Small intestine (tissue), 16 donors: ENCODE measurements at places on chromosomes 4 and X.

- no peaks in the 10 kb centered on the region for H3K27me3 ChIP-seq
- H3K27ac ChIP-seq, result no peak overlapping the region
Observed at GRCh38 chr4:37735578-37735977, 49.4 kb upstream of the RELL1 start.

DNA sequence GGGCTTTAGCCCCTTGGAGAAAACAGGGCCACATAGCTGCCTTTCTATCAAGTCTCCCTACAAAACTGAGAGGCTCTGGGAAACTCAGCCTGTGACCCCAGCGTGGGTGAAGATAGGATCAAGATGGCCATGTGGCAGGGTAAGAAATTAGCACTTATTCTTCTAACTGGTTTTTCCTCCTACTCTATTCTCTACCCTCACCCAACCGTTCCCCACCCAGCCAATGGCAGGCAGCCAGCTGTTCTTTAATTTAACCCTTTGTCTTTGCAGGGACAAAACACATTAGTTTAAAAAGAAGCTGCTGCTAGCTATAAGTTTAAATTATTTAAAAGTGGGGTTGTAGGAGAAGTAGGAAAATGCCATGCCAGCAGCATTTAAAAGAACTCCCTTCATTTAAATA, 2.8 kb downstream of the CLCN5 start:
- H3K36me3 ChIP-seq, result no peaks in the 10 kb centered on the region
- no peak overlapping the region for H3K27ac ChIP-seq
- peaks cover 6% of the 10 kb centered on the region for H3K4me1 ChIP-seq
- DNase-seq, result no peak
- peak overlapping the region; percentile 23 for H3K4me3 ChIP-seq

GRCh38 chrX:38458071-38458470, 103.3 kb upstream of the TSPAN7 start:
- peaks cover 3% of the 10 kb centered on the region for H3K4me1 ChIP-seq
- peak; percentile 17 for DNase-seq
- no peak overlapping the region for H3K4me3 ChIP-seq

DNA sequence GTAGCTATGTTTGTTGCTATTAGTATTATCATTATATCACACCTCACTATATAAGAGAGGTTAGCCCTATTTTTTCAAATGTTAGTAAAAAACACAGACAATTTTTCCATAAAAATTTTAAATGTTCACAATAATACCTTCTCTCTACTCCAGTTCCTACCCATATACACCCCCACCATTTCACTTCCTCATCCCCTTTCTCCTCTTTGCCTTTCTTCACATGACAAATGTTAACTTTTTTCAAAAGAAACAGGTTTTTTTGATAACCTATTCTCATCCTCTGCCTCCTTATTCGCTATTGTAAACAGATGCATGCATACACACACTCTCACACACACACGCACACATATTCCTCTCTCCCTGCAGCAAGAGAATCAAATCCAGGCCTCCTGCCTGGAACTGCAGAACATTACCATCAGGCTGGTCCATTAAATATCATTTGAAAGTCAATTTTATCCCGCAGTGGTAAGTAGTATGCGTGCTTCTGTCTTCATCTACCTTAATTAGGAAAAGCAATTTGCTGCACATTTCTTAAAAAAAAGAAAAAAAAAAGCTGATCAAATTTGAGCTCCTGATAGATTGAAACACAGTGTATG, 55.5 kb downstream of the MID1IP1 start:
- H3K4me1 ChIP-seq, result no peaks in the 10 kb centered on the region
- no peak for DNase-seq

GRCh38 chr4:127505203-127505602, 127.6 kb upstream of the INTU start:
- DNase-seq, result no peak
- no peaks in the 10 kb centered on the region for H3K27me3 ChIP-seq
- H3K27ac ChIP-seq, result no peak overlapping the region
- H3K4me3 ChIP-seq, result no peak overlapping the region

- H3K36me3 ChIP-seq, result no peaks in the 10 kb centered on the region
- H3K27me3 ChIP-seq, result no peaks in the 10 kb centered on the region
- H3K27ac ChIP-seq, result no peak overlapping the region
Observed at GRCh38 chr4:94412658-94413038, 39.1 kb upstream of the PDLIM5 start.

DNA sequence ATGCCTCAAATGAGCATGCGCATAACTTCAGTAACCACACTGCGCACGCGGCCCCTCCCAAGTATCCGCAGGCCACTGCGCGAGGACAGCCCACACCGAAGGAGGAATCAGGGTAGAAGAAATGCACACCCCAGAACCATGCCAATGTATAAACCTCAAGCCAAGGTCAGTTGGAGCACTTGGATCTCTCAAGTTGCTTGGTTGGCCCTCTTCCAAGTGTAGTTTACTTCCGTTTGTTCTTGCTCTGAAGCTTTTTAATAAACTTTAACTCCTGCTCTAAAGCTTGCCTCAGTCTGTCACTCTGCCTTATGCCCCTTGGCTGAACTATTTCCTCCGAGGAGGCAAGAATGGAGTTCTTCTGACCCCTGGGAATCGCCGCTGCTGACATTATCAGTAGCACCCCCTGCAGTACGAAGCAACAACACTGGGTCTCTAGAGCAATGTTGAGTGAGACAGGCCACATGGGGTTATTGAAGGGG, 22.0 kb upstream of the SPINK2 start:
- peak; percentile 10 for DNase-seq
- no peaks in the 10 kb centered on the region for H3K36me3 ChIP-seq
- no peaks in the 10 kb centered on the region for H3K27me3 ChIP-seq

DNA sequence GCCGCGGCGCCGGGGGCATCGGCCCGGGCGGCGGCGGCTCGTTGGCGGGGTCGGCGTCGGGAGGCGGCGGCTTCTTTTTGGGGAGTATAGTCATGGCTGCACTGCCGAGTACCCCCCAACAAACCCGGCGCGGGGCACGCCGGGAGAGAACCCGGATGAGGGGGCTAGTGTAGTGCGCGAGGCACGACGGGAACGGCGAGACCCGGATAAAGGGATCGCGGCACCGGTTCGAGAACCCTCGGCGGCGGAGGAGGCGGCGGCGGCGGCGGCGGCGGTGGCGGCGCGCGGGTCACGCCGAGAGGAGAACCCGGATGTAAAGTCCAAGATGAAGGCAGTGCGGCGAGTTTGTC, at the start of gene OTUD5:
Gene OTUD5, minus strand, starts transcription at position 131 of the 350 bp plus-strand sequence. Its CDS starts 37 bp downstream, at position 94.
- DNase-seq, result no peak
- peak within 1 kb of the TSS; percentile 95 for H3K27ac ChIP-seq
- H3K4me3 ChIP-seq, result peak within 1 kb of the TSS; percentile 57
- H3K4me1 ChIP-seq, result peaks cover 22% of the 10 kb centered on the region

GRCh38 chr4:111984169-111984819, 161.0 kb upstream of the FAM241A start:
- H3K4me1 ChIP-seq, result peaks cover 19% of the 10 kb centered on the region
- DNase-seq, result peak; percentile 40
- H3K4me3 ChIP-seq, result no peak overlapping the region
- H3K27me3 ChIP-seq, result no peaks in the 10 kb centered on the region

- H3K27ac ChIP-seq, result no peak overlapping the region
- no peak for DNase-seq
- no peak overlapping the region for H3K4me3 ChIP-seq
- H3K27me3 ChIP-seq, result no peaks in the 10 kb centered on the region
- H3K36me3 ChIP-seq, result no peaks in the 10 kb centered on the region
Observed at GRCh38 chr4:8617486-8618040, 25.0 kb downstream of the CPZ start.

GRCh38 chrX:20595928-20596575, 329.3 kb upstream of the RPS6KA3 start:
- no peaks in the 10 kb centered on the region for H3K36me3 ChIP-seq
- H3K27me3 ChIP-seq, result no peaks in the 10 kb centered on the region
- no peaks in the 10 kb centered on the region for H3K4me1 ChIP-seq
- H3K4me3 ChIP-seq, result no peak overlapping the region
- no peak for DNase-seq
- no peak overlapping the region for H3K27ac ChIP-seq

GRCh38 chrX:113274791-113275190, 434.2 kb upstream of the AMOT start:
- no peaks in the 10 kb centered on the region for H3K27me3 ChIP-seq
- DNase-seq, result no peak
- H3K4me1 ChIP-seq, result no peaks in the 10 kb centered on the region

DNA sequence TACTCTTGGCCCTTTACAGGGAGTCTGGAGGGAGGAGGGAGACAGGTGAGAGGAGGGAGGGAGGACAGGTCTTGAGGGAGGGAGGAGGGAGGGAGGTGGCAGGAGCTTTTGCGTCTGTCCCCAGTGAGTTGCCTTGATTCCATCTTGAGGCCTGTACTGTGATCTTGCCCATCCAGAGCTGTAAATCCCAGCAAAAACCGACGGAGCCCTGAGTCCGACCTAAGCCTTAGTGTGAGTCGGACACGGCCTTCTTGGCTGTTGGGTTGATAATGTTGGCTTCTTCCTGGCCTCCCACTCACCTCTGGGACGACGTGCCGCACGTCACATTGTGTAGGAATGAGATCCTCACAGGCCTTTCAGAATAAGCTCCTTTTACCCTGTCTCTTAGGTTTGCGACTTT, 72.5 kb downstream of the RGS12 start:
- H3K4me1 ChIP-seq, result peaks cover 2% of the 10 kb centered on the region
- no peak overlapping the region for H3K4me3 ChIP-seq
- H3K36me3 ChIP-seq, result no peaks in the 10 kb centered on the region

DNA sequence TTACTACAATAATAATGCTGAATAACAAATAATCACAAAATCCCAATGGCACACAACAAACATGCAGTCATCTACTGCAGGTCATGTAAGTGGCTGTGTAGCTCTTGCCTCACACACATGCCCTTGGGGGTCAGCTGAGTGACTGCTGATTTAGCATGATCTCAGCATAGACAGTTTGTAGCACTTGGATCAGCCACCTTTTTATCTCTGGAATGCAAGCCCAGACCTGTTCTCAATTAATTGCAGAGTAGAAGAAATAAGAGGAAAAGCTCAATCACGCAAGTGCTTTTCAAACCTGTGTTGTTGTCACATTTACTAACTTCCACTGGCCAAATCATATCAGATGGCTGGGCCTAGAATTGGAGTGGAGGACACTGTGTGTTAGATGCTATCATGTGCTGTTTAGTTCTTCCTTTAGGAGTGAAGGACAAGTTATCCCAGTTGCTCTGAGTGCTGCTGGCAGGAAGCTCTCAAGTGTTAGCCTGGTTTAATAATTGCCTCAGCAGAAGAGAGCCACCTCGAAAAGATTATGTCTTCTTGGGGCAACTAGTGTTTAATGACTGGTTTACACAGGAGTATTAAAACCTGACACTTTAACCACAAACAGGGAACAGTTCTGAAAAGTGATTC, 128.3 kb upstream of the EPHA5 start:
- no peak for DNase-seq
- H3K27ac ChIP-seq, result no peak overlapping the region
- H3K4me3 ChIP-seq, result no peak overlapping the region
- no peaks in the 10 kb centered on the region for H3K27me3 ChIP-seq
- H3K36me3 ChIP-seq, result no peaks in the 10 kb centered on the region

- DNase-seq, result no peak
- no peak overlapping the region for H3K27ac ChIP-seq
- no peaks in the 10 kb centered on the region for H3K4me1 ChIP-seq
Observed at GRCh38 chr4:154464654-154465053, 26.9 kb downstream of the DCHS2 start.

GRCh38 chr4:14518136-14518535, 484.1 kb upstream of the CPEB2 start:
- H3K4me3 ChIP-seq, result no peak overlapping the region
- H3K27ac ChIP-seq, result no peak overlapping the region
- no peak for DNase-seq
- H3K36me3 ChIP-seq, result no peaks in the 10 kb centered on the region
- H3K27me3 ChIP-seq, result no peaks in the 10 kb centered on the region
- no peaks in the 10 kb centered on the region for H3K4me1 ChIP-seq

GRCh38 chr4:152976212-152976761, 40.2 kb downstream of the FHDC1 start:
- H3K27me3 ChIP-seq, result no peaks in the 10 kb centered on the region
- H3K36me3 ChIP-seq, result peaks cover 2% of the 10 kb centered on the region
- DNase-seq, result no peak

GRCh38 chr4:163958751-163959150, 464.3 kb downstream of the TMA16 start:
- DNase-seq, result no peak
- no peaks in the 10 kb centered on the region for H3K4me1 ChIP-seq
- no peaks in the 10 kb centered on the region for H3K27me3 ChIP-seq
- no peaks in the 10 kb centered on the region for H3K36me3 ChIP-seq

GRCh38 chr4:60884587-60884986, 315.5 kb upstream of the ADGRL3 start:
- H3K27ac ChIP-seq, result no peak overlapping the region
- H3K36me3 ChIP-seq, result no peaks in the 10 kb centered on the region
- H3K4me1 ChIP-seq, result no peaks in the 10 kb centered on the region
- H3K27me3 ChIP-seq, result no peaks in the 10 kb centered on the region
- H3K4me3 ChIP-seq, result no peak overlapping the region

GRCh38 chr4:82038936-82039335, 334.9 kb downstream of the HNRNPD start:
- H3K36me3 ChIP-seq, result no peaks in the 10 kb centered on the region
- no peak for DNase-seq
- no peak overlapping the region for H3K27ac ChIP-seq
- H3K4me1 ChIP-seq, result no peaks in the 10 kb centered on the region
- no peak overlapping the region for H3K4me3 ChIP-seq
- no peaks in the 10 kb centered on the region for H3K27me3 ChIP-seq

DNA sequence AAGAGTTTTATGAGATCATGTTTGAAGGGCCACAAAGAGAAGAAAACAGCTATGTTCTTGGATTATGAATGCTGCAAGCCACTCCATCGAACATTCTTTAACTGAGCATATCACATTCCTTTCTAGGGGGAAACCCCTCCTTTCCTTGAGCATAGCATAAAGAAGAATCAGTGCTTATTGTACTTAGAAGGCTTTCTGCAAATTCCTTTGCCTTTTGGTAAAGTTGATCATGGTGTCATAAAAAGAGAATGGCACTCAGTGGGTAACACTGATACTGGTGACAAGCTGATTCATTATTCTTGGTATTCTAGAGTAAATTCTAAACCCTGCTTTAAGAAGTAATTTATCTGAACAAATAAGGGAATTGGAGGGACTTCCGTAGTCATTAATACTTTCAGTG, 88.5 kb upstream of the GPR34 start:
- no peak overlapping the region for H3K27ac ChIP-seq
- DNase-seq, result no peak
- H3K36me3 ChIP-seq, result no peaks in the 10 kb centered on the region
- no peaks in the 10 kb centered on the region for H3K4me1 ChIP-seq
- H3K27me3 ChIP-seq, result no peaks in the 10 kb centered on the region

- H3K36me3 ChIP-seq, result no peaks in the 10 kb centered on the region
- no peak overlapping the region for H3K4me3 ChIP-seq
- no peak overlapping the region for H3K27ac ChIP-seq
- no peaks in the 10 kb centered on the region for H3K27me3 ChIP-seq
- DNase-seq, result no peak
Observed at GRCh38 chrX:57952320-57952678, 42.0 kb upstream of the ZXDA start.

GRCh38 chr4:168152837-168153500, 60.6 kb downstream of the ANXA10 start:
- no peak for DNase-seq
- H3K36me3 ChIP-seq, result no peaks in the 10 kb centered on the region
- H3K27me3 ChIP-seq, result no peaks in the 10 kb centered on the region
- H3K4me3 ChIP-seq, result no peak overlapping the region

GRCh38 chr4:182289809-182290208, 46.6 kb downstream of the TENM3 start:
- DNase-seq, result no peak
- H3K36me3 ChIP-seq, result no peaks in the 10 kb centered on the region
- H3K27ac ChIP-seq, result no peak overlapping the region
- H3K4me1 ChIP-seq, result no peaks in the 10 kb centered on the region
